Thyroid gland (tissue), 4 donors: ENCODE measurements at places on chromosomes 13 and 19. TPM values are rescaled to one million over a fixed set of nuclear protein-coding genes. Genes with fewer than 3 reads are reported as not detected.

CACNA1A gene
- total RNA-seq, result 0.27 TPM

RXFP2 gene
- total RNA-seq, result not detected

TNPO2 gene
- 59.8 TPM for total RNA-seq

ZNF844 gene
- 16.4 TPM for total RNA-seq

PRSS57 gene
- not detected for total RNA-seq

GSK3A gene
- total RNA-seq, result 20.8 TPM

POLR1G gene
- total RNA-seq, result 9.1 TPM

SIPA1L3 gene
- 123 TPM for total RNA-seq

LRRC25 gene
- total RNA-seq, result 7.1 TPM

ANGPTL8 gene
- total RNA-seq, result not detected

- no peak for DNase-seq
Measured at GRCh38 chr19:32573492-32573794, 7.5 kb upstream of the PDCD5 start.

- no peak for DNase-seq
Measured at GRCh38 chr13:114022309-114022669, 48.4 kb upstream of the C13orf46 start.

DNA sequence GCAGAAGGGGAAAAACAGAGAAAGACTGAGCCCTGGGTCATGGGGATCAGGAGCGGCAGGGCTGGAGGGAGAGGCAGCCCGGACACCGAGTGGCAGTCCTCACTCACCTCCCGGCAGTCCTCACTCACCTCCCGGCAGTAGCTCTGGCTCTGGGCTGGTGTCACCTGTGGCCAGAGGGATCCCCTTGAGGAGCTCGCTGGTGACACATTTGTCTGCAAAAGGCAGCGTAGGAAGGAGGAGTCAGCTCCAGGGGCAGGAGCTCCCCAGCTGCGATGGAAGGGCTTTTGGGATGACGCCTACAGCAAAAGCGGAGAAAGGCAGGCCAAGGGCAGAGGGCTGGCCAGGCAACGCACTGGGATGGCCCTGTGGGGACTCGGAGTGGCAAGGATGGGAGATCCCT lies 739 bp downstream of the EIF3G start:
- no peak for DNase-seq

DNA sequence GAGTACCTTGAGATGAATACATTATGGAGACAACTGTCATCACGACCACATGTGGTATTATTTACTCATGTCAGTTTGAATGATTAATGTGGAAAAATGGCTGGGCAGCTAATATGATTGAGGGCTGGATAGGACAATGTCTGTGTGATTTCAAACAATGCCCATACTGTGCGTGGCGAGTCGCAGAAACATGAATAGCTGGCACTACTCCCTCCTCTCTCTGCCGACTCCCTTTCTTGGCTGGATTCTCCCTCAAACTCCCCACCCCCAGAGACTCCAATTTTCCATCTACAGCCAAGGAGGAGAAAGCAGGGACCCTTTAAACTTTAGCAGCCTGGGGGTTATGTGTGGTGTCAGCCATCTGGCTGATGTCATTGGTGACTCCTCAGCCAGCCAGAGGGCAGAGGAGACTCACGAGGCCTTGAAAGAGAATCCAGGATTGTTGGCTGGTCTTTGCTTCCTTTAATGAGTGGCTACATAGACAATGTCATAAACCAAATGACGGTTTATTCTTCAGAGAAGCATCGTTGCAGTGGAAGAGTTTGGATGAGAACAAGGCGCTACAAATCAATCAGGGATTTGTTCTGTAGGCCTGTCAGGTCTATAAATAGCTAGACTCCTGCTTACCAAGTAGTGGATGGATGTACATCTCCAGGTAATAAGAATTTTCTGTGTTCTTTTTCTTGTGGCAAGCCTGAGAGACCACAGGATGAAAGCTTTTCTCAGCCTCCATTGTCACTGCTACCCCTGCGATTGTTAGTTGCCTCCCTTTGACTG lies 165.6 kb downstream of the DLEU7 start:
- DNase-seq, result no peak

DNA sequence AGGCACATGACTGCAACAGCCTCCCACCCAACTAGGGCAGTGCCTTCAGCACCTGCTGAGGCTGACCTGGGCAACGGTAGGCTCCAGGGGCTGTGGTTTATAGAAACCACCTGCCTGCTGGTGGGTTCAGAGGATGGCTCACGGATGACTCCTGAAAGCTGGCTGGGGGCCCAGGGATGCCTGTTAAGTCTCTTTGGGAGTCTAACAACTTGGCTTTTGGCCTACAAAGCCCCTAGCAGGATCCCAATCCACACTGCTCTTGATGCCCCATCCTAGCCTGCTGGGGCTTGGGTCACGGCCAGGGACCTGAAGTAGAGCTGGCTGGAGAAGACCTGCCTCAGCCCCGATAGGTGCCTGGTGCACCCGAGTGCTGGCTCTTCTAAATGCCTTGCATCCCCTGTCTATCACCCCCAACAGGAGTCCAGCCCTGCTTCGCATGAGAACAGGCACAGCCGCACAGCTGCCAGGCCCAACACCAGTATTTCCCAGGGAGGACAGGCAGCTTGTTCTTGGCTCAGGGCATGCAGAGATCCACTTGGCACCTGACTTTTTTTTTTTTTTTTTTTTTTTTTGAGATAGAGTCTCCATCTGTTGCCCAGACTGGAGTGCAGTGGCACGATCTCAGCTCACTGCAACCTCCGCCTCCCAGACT lies 9.1 kb upstream of the EPHX3 start:
- no peak for DNase-seq

- DNase-seq, result no peak
Measured at GRCh38 chr13:100361504-100361903, 227.1 kb downstream of the GGACT start.

GRCh38 chr13:44275381-44275780 lies 98.2 kb upstream of the SERP2 start:
- no peak for DNase-seq

- no peak for DNase-seq
Measured at GRCh38 chr19:29573486-29573885, 32.6 kb upstream of the POP4 start.

DNA sequence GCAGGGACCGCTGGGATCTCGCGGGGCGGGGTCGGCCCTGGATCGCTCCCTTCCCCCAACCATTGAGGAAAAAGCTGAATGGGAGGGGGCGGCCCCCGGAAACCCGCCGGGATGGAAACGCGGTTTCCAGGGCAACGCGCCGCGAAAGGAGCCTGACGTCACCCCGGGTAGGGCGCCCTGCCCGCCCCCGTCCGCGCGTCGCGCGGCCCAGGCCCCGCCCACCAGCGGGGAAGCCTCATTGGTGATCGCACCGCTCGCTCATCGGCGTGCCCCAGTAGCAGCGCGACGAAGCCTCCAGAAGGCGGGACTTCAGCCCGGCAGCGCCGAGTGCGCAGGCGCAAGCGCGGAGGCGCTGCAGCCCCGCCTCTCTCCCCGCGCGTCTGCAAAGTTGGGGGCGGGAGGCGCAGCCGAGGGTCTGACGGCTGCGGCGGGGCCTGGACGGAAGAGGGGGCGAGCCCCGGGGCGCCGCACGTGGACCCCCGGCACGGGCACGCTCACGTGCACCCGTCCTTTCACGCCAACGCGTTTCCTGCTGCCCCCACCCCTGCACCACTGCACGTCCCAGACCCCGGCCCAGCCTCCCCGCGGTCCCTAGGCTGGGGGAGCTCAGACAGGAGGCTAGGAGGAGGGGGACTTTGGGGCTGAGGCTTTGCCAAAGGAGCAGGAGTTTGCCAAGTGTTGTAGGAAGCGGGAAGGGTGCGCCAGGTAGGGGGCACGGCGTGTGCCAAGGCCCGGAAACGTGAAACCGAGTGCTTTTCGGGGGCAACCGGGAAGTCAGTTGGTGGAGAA lies 8.2 kb upstream of the CIRBP start:
- DNase-seq, result peak; percentile 96

- no peak for DNase-seq
Measured at GRCh38 chr13:48040896-48041295, 3.4 kb downstream of the NUDT15 start.

DNA sequence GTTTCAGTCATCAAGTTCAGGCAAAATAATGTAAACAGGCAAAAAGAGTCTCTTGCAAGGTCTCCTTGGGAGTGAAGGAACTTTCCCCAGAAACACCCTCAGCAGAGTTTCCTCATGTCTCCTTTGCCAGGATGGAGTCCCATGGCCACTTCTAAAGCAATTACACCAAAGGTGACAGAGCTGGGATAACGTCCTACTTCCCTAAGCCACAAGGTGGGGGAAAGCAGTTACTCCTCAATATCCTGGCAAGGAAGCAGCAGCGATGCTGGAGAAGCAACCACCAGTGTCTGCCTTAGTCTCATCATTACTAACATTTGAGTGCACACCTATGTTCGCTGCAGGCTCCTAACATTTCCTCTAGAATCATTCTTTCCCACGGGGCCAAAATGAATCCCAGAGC lies 88.6 kb downstream of the UBL3 start:
- no peak for DNase-seq

GRCh38 chr13:92177966-92178365 lies 779.5 kb downstream of the GPC5 start:
- no peak for DNase-seq

- peak; percentile 42 for DNase-seq
Measured at GRCh38 chr13:32264407-32264806, 50.8 kb downstream of the ZAR1L start.
